ENCODE measurements at places on chromosomes 7 and 10.

DNA sequence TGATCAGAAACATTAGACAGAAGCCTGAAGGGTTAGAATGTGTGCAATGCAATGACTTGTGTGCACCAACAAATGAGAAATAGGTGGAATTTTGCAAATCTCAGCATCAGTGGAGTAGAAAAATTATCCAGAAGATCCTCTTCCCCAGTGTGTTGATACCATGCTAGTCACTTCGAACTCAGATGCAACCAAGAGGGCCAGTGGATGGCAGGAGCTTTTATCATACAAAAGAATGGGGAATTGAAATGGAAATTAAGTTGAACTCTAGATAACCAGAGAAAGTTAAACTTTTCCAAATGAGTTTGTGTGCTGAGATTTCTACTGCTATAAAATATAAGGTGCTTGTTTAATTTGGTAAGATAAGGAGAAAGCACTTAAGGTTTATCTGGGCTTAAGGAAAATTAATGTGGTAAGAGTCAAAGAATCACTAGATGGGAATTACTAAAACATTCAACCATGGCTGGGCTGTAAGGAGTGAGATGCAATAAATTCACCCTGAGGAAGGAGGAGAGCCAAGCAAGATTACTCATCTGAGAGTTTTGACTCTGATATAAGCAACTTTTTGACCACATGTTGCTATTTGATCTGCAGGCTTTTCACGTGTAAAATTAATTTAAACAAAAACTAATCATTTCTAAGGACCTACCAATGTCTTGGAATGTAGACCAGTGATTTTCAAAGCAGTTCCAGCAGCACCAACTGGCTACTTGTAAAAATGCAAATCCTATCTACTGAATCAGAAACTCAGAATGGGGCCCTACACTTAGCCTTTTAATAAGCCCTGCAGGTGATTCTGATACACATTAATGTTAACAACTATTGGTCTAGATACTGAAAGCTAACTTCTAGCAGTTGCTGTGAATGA is 113.2 kb downstream of the CDC14C start:
- no peak for DNase-seq

DNA sequence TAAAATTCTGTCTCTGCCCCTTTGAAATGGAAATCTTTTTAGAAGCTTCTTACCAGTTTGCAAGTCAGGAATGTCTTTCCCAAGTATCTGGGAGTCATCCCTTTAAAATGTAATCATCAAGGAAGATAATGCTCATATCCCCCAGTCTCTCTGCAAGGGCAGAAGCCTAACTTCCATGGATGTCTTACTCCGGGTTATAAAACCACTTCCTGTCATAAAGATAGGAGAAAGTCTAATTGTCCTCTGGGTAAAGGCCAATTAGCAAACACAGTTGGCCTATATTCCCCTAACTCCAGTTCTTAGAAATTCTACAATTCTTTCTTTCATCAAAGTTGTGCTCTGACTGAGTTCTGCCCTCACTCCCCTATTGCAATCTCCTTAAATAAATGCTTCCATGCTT is 1631.5 kb upstream of the LRRTM3 start:
- DNase-seq, result no peak

GRCh38 chr7:137870078-137870477 is 23.3 kb upstream of the DGKI start:
- no peak for DNase-seq

DNA sequence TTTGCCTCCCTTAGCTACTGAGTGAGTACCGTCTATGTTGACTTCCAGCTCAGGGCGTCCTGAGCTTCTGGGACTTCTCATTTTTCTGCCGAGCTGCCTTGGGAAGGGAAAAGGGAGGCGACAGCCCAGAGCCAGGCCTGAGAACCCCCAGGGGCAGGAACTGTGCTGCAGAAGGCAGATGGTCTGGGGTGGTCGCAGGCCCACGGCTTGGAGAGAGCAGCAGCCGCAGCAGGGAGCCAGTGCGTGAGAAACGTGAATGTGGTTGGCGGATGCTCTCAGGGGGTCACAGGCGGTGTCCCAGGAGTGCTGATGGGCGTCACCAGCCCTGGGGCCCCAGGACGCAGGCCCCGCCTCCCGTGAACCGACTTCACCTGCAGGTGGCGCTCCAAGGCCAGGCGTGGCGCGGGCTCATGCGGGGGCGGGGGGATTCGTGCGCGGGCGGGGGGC is 9.2 kb upstream of the PWWP2B start:
- peak; percentile 82 for DNase-seq

DNA sequence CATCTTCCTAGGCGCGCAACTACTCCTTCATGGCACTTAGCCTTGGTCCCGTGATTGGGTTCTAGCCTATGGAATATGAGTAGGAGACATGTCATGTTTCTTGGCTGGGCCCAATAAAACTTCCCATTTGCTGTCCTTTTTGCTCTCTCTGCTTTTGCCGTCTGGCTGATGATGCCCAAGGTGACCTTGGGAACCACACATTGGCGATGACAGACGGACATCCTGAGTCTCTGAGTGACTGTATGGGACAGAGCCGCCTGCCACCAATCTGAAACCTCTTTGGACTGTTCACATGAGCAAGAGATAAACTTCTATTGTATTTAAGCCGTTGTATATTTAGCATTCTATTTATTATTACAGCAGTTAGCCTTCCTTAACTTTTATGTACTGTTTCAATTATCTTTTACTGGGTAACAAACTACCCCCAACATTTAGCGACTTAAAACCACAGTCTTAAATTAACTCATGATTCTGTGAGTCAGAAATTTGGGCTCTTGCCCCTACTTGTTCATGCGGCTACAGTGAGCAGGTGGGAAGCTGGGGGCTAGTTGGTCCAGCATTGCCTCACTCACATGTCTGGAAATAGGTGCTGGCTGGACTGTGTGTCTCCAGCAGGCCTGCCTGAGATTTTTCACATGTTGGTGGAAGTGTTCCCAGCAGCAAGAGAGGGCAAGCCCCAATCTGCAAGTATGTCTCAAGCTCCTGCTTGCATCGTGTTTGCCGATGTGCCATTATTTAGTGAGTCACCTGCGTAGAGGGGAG is 71.7 kb downstream of the NOD1 start:
- DNase-seq, result no peak

DNA sequence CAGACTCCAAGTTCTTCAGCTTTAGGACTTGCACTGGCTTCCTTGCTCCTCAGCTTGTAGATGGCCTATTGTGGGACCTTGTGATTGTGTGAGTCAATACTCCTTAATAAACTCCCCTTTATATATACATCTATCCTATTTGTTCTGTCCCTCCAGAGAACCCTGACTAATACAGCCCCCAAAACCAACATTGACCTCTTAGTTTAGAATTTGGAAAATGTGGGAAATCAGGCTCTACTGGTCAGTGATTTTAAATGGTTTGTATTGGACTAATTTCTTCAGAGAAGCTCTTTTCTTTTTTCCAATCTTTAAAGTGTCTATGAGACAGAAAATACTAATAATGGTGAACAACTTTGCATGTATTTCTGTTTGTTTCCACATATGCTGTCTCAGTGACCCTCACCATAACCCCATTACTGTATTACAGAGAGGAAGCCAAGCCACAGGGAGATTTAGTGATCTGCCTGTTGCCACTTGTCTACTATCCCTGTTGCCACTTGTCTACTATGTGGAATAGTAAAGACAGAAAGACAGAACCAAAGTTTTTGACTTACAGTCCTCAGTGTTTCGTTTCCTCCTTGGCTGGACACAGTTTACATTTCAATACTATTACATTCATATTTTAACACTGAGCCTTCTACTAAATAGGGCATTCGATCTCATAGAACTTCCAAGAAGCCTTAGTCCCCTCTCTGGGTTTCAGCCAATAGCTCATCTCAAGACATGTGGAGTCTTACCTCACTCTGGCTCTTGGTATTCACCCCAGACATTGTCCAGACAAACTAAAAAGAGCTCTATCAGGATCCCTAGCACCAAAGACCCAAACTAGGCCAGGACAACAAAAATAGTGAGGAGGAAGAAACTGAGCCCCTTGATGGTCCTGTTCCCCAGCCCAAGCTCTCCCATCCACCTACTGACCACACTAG is 121.0 kb downstream of the AKR1D1 start:
- no peak for DNase-seq

DNA sequence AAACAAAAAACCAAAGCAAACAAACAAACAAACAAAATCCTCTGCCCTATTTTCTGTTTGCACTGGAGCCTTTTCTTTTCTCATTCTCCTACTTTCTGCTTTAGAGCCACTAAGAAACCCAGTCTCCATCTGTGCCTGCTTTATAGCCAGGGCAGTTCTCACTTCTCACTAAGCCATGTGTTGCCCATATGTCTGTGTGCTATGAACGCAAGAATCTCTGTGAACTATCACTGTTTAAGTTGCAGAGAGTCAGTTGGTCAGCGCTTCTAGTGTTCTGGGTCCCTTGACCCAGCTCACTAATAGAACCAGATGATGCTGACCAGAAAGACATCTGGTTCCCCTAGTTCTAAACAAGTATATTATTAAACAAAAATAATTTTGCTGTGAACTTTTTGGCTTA is 81.4 kb downstream of the FAM185A start:
- DNase-seq, result no peak

DNA sequence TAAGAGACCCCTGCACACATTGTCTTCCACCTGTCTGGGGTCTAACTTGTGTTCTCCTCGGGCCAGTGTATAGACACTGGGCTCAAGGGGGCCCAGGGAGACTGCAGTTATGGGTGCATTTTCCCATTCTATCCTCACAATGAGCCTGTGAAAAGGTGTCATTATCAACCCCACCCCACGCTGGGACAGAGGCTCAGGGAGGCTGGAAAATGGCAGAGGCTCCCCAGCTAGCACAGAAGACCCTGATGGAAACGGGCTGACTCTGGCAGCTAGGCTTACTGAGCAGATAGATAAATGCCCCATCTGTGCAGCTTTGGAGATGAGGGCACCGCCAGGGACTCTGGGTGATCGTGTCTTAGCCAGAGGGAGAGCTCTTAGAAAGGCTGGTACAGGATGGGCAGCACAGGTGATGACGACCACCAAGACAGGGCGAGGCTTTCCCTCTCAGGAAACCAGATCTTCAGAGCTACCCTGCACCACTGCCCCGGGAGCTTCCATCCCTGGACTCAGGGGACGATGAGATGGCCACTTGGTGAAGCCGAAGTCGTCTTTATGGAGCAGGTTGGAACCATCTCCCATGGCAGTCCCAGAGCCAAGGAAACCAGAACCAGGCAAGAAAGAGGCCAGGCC is 58.2 kb upstream of the CHST15 start:
- DNase-seq, result no peak

DNA sequence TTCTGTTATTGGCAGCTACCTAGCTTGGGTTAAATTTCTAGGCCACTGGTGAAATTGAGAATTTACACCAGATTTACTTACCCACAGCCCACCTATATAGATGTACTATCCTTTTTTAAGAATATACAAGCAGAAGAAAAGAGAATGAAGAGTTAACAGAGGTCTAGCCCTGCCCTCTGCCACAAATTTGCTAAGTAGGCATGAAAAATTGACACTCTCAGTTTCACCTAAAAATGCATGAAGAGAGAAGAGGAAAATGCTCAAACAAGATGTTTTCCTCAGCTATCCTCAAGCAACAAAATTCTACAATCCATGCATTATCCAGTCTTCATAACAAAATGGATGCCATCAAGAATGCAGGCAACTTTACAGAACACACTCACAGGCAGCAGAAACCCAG is 24.6 kb upstream of the RNF148 start:
- DNase-seq, result no peak

GRCh38 chr10:110137142-110137545 is 70.3 kb upstream of the MXI1 start:
- peak; percentile 94 for DNase-seq
